ENCODE measurements at places on chromosomes 6 and 20.

DNA sequence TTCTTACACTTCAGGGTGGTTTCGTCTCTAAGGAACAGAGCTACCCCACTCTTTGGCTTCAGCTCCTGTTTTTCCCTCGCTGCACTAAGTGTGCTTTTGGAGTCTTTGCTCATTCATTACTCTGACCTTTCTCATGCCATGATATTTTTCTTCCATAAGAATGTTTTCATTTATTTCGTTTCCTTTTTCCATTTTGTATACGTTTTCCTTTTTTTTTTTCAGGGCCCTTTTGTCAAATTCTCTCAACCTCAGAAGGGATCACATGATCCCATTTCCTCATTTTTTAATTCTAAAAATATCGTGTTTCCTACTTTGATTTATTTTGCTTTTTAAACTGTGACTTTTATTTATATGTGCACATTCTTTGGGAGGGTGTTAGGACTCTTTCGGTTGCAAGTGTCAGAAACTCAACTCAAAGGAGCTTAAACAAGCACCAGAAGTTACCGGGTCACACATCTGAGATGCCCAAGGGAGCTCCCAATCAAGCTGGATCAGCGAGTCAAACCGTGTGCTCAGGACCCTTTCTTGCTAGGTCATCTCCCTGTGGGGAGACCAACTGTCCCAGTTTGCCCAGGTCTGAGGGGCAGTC, 40.6 kb downstream of the GCNT2 start:
- DNase-seq = no peak

GRCh38 chr6:19035461-19036195, 648.5 kb downstream of the RNF144B start:
- DNase-seq = no peak

- no peak for DNase-seq
Measured at GRCh38 chr6:130322673-130323268, 43.0 kb upstream of the TMEM200A start.

DNA sequence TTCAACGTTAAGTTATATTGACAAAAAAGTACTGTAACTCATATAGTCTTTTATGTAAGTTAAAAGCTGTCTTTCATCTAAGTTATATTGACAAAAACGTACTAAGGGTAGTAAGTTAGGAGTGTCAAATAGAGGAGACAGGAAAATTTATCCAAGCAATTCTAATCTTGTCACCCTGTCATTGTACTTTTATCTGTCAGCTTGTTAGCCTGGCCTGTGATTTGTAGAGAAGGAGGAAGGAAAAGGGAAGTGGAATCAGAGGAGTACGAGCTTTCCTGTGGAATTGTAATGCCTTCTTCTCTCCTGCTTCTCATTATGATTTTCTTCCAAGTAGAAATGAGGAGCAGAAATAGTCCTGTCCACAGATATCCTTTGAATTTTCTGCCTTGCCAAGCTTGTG, 18.8 kb downstream of the KCTD20 start:
- DNase-seq = no peak

DNA sequence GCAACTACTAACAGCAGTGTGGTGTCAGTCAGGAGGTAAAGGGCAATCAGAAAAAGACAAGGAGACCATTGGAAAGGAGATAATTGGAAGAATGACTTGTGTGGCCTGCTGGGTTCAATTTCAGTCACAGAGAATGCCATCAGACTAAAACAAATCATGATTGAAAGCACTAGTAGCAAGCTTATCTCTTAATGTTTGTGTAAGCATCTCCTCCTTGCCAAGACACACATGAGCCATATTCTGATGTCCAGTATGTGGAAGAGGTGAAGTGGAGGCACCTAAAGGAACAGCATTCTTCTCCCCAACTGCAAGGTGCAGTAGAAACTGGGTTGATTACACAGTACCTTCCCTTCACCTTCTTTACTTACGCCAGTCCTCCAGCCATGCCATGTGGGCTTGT, 287.5 kb downstream of the ZFAND3 start:
- DNase-seq = no peak

GRCh38 chr20:62995898-62996595, 10.7 kb downstream of the BHLHE23 start:
- no peak for DNase-seq

DNA sequence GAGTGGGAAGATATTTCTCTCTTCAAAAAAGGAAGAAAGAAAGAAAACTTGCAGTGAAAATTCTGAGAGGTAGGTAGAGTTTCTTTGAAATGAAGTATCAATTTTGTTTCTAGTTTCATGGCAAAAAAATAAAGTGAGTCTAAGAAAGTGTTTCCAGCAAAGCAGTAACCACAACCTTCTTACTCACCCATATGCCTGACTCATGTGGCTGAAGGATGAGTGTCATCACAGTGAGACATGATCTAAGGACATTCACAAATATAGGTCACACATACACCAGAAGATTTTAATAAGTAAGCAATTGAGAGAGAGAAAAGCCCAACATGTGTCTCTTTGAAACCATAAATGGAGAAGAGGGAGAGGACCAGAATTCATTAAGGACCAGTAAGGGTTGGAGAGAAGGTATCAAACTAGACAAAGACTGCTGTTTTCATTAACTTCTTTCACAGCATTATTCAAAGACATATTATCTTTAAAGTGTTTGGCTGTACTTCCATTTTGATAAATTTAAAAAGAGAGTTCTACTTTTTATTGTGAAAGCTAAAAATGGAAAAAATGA, 169.5 kb downstream of the FRK start:
- no peak for DNase-seq

DNA sequence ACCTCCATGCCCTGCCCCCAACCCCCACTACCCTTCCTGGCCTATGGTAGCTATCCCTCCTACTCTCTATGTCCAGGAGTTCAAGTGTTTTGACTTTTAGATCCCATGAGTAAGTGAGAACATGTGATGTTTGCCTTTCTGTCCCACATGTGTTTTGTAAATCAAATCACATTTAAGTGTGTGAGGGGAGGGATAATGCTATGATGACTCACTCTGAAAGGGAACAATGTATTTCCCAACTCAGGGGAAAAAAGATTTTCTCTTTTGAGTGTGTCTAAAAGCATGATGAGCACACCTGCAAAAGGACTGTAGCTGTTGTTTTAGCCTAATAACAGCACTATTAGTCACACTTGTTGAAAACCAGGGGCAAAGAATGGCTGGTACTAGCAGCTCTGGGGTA, 193.7 kb downstream of the GJA10 start:
- DNase-seq = no peak

- DNase-seq = no peak
Measured at GRCh38 chr6:158708239-158708638, 58.4 kb downstream of the SYTL3 start.

- no peak for DNase-seq
Measured at GRCh38 chr6:157186785-157187181, 136.5 kb downstream of the TMEM242 start.

DNA sequence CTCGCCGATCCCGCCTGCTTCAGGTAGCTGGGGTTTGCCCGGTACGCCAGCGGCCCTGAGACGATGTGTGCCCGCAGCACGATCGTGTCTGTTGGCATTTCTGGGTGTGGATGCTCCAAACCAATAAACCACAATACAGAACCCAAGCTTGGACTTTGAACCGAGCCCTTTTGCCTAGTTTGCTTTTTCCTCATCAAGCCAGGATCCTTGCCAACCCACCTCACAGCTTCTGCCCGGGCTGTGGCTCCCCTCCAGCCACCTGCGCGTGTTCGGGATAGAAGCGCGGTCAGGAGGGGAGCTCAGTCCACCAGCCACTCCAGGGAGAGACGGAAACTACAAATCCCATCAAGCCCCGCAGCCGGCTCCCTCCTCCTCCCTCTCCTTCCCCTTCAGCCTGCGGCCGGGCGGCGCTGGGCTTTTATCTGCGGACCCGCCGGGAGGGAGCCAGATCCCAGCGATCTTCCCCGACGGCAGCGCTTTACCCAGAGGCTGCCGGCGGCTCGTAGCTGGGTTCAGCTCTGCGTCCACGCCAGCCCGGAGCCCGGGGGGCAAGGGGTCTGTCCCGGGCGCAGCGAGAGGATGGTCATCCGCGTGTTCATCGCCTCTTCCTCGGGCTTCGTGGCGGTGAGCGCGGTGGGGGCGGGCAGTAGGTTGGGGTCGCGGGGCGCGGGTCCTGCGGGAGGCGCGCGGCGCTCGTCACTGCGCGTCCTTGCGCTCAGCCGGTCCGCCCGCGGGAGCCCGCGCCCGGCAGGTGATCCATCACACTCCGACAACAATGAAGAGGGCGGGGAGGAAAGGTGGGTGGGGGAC, at the start of gene SH3BGRL2:
Gene SH3BGRL2, plus strand, starts transcription at position 447 of the 810 bp plus-strand sequence. Its CDS starts 133 bp downstream, at position 580.
- no peak for DNase-seq

- no peak for DNase-seq
Measured at GRCh38 chr6:12656906-12657305, 59.7 kb upstream of the PHACTR1 start.

DNA sequence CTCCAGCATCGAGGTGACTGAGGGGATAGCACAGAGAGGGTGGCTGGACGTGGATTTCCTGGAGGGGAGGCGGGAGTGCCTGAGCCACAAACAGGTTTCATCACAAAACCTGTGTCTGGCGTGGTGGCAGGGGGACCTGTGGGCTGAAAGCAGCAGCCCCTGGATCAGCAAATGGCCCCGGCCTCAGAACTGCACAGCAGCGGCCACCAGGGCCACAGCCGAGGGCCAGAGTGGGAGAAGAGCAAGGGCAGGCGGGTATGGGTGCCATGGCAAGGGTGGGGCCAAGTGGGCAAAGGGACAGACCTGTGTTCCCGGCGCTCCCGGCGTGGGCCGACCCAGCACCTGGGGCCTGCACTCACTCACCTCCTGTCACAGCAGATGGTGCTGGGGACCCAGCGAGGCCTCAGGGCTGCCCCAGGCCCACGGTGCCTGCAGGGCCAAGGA, 19.0 kb downstream of the NTSR1 start:
- DNase-seq = no peak

DNA sequence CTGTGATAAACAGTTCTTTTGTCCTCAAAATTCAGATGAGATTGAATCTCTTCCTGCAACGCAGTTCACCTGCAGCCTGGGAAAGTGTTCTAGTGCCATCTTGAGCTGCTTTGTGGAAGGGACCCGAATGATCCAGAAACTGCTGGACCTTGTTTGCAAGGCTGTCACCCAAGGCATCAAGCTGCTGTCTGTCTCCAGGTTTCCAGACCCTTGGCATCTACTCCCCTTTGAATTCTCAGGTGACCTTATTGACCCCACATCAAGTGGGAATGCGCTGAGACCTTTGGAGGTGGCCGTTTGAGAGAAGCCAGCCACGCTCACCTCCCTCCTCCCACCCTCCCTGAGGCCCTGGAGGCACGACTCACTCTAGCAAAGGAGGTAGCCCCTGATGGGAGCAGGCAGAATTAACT, 112.5 kb downstream of the EDN3 start:
- no peak for DNase-seq

GRCh38 chr6:5590187-5590586, 328.9 kb downstream of the FARS2 start:
- DNase-seq = no peak

DNA sequence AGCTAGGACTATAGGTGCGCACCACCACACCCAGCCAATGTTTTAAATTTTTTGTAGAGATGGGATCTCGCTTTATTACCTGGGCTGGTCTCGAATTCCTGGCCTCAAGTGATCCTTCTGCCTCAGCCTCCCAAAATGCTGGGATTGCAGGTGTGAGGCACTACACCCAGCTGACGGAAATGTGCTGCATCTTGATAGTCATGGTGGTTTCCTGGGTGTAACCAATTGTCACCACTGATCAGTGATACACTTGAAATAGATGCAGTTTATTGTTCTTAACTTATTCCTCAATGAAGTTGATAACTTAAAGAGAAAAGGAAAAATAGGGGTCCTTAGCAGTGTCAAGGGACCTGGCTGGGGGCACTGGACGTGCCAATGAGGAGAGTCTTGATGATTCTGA, 92.4 kb downstream of the PPP1R14C start:
- DNase-seq = no peak

GRCh38 chr6:44676246-44676790, 288.8 kb downstream of the CDC5L start:
- no peak for DNase-seq

GRCh38 chr6:166851911-166852310, 104.4 kb downstream of the RNASET2 start:
- DNase-seq = no peak

DNA sequence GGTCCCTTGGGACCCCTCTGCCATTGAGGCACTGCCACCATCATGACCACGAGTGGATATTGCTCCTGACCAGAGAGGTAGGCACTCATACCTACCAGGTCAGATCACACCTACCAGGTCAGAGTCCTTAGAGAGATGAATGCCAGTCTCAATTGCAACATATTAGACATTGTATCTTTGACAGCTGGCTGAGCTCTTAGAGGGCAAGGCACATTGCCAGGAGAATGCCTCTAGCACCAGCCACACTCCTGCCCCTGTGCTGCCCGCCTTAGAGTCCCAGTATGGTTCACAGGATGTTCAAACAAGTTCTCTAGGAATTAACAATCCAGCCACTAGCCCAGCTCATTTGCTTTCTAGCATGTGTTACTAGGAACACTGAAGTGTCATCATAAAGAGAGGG, 65.9 kb downstream of the TMEM244 start:
- DNase-seq = no peak

DNA sequence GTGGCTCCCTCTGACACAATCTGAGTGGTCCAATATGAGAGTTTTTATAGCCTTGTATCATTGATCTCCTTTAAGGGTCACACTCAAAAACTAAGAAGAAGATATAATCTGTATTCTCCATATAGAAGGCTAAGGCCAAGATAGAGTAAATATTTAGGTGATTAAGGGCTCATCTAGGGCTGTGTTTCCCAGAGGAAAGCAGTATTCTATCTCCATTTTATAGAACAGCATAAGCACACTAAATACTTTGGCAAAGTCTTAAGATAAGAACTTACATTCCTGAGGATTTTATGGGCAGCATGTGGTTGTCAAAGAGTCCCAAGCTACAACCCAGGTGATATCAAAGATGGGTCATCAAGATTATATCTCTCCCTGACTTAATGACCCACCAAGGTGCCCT, 377.6 kb downstream of the KIF16B start:
- DNase-seq = no peak

DNA sequence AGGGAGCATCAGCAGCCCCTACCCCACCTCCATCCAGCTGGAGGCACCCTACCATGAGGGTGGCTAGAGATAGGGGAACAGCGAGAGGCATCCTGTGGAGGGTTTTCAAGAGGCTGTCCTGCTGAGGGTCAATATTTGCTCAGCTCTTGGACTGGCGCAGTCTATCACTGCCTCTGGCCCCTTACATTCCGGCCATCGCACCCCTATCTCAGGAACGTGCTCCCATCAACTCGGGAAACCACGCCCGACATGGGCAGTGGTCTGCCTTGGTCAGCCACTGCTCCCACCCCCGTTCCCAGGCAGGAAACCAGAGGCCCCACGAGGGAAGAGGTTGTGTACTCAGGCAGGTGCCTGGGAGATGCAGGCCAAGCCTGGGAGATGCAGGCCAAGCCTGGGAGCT, 57.9 kb downstream of the VEGFA start:
- DNase-seq = no peak
